Stimulated activated CD8-positive, alpha-beta memory T cell treated with anti-CD3 and anti-CD28 coated beads, Interleukin-12 subunit alpha, Interleukin-12 subunit beta, amount 100 ng/mL, for 1 hour (primary cell): ENCODE measurements at places on chromosomes 6 and 20.

DNA sequence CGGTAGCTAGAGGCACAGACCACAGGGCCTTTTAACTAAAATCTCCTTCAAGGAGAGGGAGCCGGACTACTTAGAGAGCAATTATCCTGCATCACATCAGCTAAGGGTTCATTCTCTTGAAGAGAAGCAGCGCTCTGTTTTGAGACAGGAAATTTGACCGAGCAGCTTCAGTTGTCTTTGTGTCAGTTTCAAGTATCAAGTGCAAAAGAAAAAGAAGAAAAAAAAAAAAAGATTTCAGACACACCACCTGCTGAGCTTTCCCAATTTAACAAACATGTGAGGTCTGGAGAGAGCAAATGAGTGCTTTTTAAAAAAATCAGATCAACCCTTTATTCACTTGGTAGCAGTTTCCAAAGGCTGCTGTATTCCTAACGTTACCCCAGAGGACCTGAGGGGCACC lies 273.5 kb upstream of the POU3F2 start:
- no peak for DNase-seq

- no peak for DNase-seq
These were observed 447.8 kb upstream of the FLRT3 start for GRCh38 chr20:14785065-14785743.

GRCh38 chr20:38831995-38832620 lies 26.6 kb downstream of the PPP1R16B start:
- DNase-seq, result no peak

GRCh38 chr6:84457276-84457675 lies 229.8 kb upstream of the CEP162 start:
- DNase-seq, result no peak

GRCh38 chr6:11769244-11769643 lies 9.4 kb downstream of the ADTRP start:
- DNase-seq, result no peak

GRCh38 chr6:110329714-110330436 lies 28.3 kb downstream of the METTL24 start:
- DNase-seq, result no peak

- DNase-seq, result no peak
These were observed 148.8 kb downstream of the LRFN2 start for GRCh38 chr6:40438246-40438887.

GRCh38 chr6:127956260-127956888 lies 55.5 kb upstream of the THEMIS start:
- DNase-seq, result no peak
